ENCODE measurements at places on chromosomes 4 and X. TPM values are rescaled to one million over a fixed set of nuclear protein-coding genes. Genes with fewer than 3 reads are reported as not detected.
A peak's percentile ranks its signal among the peaks of the same experiment; 100 is the strongest.

Gene MAOA
- total RNA-seq = 4.1 TPM

Gene REPS2
- 0.59 TPM for total RNA-seq

Gene SPON2
- 29.8 TPM for total RNA-seq

Gene DSPP
- not detected for total RNA-seq

Gene DGKK
- total RNA-seq = not detected

Gene CXCL13
- total RNA-seq = not detected

Gene BEND2
- not detected for total RNA-seq

Gene SYTL5
- total RNA-seq = under 0.01 TPM

Gene CCDC120
- 1.2 TPM for total RNA-seq

Gene TRIML2
- under 0.01 TPM for total RNA-seq

DNA sequence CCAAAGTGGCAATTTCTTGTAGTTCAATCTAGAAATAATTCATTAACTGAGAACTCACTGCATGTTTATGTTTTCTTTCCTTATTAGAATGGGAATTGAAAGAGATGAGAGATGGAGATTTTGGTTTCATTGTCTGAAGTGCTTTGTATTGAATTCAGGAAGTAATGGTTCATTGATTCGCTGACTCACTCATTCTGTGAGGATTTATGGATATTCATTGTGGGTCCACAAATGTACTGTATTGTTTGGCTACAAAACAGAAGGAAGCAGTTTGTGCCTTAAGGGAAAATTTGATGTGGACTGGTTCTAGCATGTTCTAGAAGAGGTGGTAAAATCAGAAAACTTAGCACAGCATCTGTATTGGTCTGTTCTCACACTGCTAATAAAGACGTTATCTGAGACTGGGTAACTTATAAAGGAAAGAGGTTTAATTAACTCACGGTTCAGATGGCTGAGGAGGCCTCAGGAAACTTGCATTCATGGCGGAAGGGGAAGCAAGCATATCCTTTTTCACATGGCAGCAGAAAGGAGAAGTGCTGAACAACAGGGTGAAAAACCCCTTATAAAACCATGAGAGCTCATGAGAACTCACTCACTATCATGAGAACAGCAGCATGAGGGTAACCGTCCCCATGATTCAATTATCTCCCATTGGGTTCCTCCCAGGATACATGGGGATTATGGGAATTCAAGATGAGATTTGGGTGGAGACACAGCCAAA, 132.3 kb upstream of the VCX3A start:
- no peaks in the 10 kb centered on the region for H3K27me3 ChIP-seq
- H3K4me1 ChIP-seq = no peaks in the 10 kb centered on the region
- DNase-seq = no peak
- H3K4me3 ChIP-seq = no peak overlapping the region
- no peak overlapping the region for H3K27ac ChIP-seq

GRCh38 chr4:163562496-163562895, 68.0 kb downstream of the TMA16 start:
- no peaks in the 10 kb centered on the region for H3K36me3 ChIP-seq
- no peaks in the 10 kb centered on the region for H3K4me1 ChIP-seq
- H3K27me3 ChIP-seq = peaks cover 5% of the 10 kb centered on the region
- no peak overlapping the region for H3K4me3 ChIP-seq

DNA sequence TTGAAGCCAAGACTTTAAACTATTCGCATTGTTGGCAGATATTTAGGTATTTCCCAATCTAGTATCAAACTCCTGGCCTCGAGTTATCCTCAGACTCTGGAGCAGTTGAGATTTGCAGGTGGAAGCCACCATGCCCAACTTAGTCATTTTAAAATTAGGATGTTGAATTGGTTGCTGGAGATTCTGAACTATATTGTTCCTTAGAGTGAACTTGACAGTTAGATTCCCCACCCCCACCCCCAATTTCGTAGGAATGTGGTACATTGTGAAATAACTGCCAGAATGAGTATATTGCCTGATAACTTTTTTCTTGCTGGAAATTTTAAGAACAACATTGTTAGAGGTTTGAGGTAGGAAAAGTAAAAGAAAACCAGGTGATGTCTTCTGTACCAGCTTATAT, 2.3 kb downstream of the NOCT start:
- H3K4me3 ChIP-seq = peak overlapping the region; percentile 55
- peaks cover 41% of the 10 kb centered on the region for H3K4me1 ChIP-seq
- H3K36me3 ChIP-seq = peaks cover 5% of the 10 kb centered on the region
- no peaks in the 10 kb centered on the region for H3K27me3 ChIP-seq
- peak overlapping the region; percentile 65 for H3K27ac ChIP-seq

DNA sequence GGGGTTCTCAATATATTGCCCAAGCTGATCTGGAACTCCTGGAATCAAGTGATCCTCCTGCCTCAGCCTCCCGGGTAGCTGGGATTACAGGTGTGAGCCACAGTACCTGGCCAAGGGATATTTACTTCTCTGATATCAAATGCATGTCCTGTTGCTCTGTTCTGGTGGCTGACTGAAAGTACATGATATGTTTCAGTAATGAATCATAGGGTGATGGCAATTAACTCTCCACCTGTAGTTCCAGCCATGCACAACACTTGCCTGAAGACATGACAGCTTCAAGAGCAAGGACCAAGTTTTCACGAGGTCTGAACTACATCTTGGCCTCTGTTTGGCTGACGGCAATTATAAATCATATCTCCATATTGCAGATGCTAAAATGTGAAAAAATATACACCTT, 9.1 kb downstream of the ZCCHC4 start:
- peaks cover 6% of the 10 kb centered on the region for H3K36me3 ChIP-seq
- H3K4me1 ChIP-seq = peaks cover 16% of the 10 kb centered on the region
- H3K27ac ChIP-seq = no peak overlapping the region
- DNase-seq = no peak
- no peak overlapping the region for H3K4me3 ChIP-seq

DNA sequence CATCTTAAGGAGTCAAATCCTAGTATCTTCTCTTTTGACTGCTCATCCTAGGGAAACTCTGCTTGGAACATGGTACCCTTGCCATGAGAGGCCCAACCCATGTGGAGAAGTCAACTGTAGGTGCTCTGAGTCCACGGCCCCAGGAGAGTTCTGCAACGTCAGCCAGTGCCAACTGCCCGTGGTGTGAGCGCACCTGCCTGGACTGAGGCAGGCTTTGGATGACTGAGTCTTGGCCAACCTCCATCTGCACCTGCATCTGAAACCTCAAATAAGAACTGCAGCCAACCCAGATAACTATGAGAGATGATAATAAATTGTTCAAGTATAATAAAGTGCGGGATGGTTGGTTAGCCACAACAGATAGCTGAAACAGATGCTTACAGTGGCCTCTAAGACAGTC, 772.0 kb downstream of the TRIML1 start:
- no peaks in the 10 kb centered on the region for H3K27me3 ChIP-seq
- no peak overlapping the region for H3K27ac ChIP-seq
- DNase-seq = no peak
- no peak overlapping the region for H3K4me3 ChIP-seq

GRCh38 chrX:132631579-132632232, 142.9 kb upstream of the MBNL3 start:
- H3K27me3 ChIP-seq = peaks cover 41% of the 10 kb centered on the region
- H3K4me3 ChIP-seq = no peak overlapping the region
- no peak overlapping the region for H3K27ac ChIP-seq
- no peaks in the 10 kb centered on the region for H3K4me1 ChIP-seq
- H3K36me3 ChIP-seq = no peaks in the 10 kb centered on the region

GRCh38 chr4:173449380-173449717, 50.4 kb upstream of the SCRG1 start:
- H3K4me3 ChIP-seq = no peak overlapping the region
- H3K27ac ChIP-seq = no peak overlapping the region
- H3K4me1 ChIP-seq = peaks cover 34% of the 10 kb centered on the region
- H3K27me3 ChIP-seq = no peaks in the 10 kb centered on the region

GRCh38 chr4:101018836-101019235, 328.5 kb downstream of the PPP3CA start:
- H3K4me1 ChIP-seq = peaks cover 22% of the 10 kb centered on the region
- no peak for DNase-seq
- no peak overlapping the region for H3K27ac ChIP-seq
- no peaks in the 10 kb centered on the region for H3K36me3 ChIP-seq

DNA sequence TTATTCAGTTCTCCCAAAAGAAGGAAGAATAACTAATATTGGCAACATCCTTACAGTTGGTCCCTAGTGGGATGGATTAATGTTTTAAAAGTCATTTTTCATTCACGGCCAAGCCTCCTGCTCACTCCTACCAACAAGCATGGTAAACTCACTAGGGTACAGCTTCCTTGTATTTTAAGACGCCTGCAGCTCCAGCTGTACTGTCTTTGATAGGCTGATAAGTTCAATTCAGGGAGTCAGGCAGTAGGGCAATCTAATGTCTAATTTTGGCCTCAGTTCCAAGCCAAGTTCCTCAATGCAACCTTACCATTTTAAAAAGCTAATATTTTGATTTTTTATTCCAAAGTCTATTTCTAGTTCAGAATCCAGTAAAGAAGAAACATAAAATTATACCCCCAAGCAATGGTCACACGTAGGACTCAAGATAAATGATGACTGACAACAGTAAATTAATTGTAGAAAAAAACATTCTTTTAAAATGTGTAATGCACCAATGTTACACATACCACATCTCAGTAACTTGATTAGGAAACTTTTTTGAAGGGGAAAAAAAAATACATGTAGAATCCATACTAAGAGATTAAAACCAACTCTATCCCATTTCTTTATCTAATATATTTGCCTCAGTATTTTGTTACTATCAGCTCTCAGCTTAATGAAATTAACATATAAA, 9.3 kb downstream of the LCORL start:
- no peaks in the 10 kb centered on the region for H3K36me3 ChIP-seq
- no peak overlapping the region for H3K4me3 ChIP-seq
- peaks cover 10% of the 10 kb centered on the region for H3K4me1 ChIP-seq
- no peaks in the 10 kb centered on the region for H3K27me3 ChIP-seq
- H3K27ac ChIP-seq = no peak overlapping the region
- DNase-seq = no peak

DNA sequence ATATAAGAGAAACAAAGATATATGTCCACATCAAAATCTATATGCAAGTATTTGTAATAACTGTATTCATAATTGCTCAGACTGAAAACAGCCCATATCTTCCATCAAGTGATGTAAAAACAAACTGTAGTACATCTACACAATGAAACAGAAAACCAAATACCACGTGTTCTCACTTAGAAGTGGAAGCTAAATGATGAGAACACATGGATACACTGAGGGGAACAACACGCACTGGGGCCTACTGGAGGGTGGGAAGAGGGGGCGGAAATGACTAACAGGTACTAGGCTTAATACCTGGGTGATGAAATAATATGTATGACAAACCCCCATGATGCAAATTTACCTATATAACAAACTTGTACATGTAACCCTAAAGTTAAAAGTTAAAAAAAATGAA, 42.7 kb downstream of the UBA6 start:
- H3K4me3 ChIP-seq = no peak overlapping the region
- H3K4me1 ChIP-seq = no peaks in the 10 kb centered on the region
- no peaks in the 10 kb centered on the region for H3K27me3 ChIP-seq
- no peak overlapping the region for H3K27ac ChIP-seq

DNA sequence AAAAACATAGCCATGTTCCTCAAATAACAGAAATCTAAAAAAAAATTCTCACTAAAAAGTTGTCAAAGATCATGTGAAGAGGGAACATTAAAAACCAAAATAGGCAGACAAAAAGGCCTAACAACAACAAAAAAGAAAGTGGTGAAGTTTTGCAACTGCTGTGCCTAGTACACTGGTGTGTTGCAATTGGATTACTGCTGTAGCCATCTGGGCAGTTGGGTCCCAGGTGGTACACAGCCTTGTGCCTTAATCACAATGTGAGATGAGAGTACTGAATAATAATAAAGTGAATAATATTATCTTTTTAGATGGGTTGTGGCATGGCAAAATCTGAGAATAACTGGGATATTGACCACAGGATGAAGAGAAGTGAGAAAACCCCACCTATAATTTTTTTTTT, 12.0 kb downstream of the C4orf54 start:
- H3K4me1 ChIP-seq = no peaks in the 10 kb centered on the region
- H3K27me3 ChIP-seq = no peaks in the 10 kb centered on the region
- no peak overlapping the region for H3K27ac ChIP-seq
- H3K36me3 ChIP-seq = no peaks in the 10 kb centered on the region
